Anterior cingulate cortex (tissue), 58 donors: ENCODE measurements at places on chromosomes 16 and 17.

- no peak for DNase-seq
Measured at GRCh38 chr17:77466596-77467223, 325.9 kb downstream of the SEC14L1 start.

DNA sequence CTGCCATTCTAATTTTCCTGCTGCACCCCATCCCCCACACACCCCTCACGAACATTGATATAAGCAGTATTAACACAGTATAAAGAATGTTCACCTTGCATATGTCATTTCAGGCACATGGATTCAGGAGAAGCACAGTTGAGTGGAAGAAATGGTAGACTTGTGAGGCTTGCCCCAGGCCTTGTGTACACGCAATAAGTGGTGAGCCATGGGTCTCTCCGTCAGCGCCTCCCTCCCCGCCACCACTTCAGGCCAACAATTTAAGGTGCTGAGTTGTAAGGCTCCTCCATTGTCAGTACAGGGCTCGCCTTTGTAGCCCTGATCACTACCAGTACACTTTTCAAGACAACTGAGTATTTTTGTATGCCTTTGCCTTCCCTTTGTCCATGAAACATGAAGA lies 12.2 kb upstream of the CLEC18C start:
- no peak for DNase-seq

- DNase-seq: no peak
Measured at GRCh38 chr17:37541880-37542660, 52.4 kb downstream of the DUSP14 start.

- no peak for DNase-seq
Measured at GRCh38 chr17:27945333-27945616, 52.1 kb upstream of the LYRM9 start.

- no peak for DNase-seq
Measured at GRCh38 chr17:65254166-65254565, 117.0 kb downstream of the RGS9 start.

GRCh38 chr16:69610356-69610755 lies 44.6 kb downstream of the NFAT5 start:
- no peak for DNase-seq

DNA sequence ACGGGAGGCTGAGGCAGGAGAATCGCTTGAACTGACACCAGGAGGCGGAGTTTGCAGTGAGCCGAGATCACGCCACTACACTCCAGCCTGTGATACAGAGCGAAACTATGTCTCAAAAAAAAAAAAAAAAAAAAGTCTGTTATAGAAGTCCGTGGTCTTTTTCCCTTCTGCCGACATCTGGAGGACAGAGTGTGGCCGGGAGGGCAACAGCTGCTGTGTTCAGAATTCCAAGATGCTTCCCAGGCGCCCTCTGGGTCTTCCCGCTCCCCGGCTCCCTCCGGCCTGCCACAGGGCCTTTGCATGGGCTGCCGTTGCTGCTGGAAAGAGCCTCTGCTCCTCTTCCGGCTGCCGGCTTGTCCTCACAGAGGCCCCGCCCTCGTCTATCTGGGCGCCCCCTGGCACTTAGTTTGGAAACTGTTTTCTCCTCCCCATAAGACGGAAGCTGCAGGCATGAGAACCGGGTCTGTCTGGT lies 2.4 kb upstream of the CACNA1H start:
- DNase-seq: no peak

DNA sequence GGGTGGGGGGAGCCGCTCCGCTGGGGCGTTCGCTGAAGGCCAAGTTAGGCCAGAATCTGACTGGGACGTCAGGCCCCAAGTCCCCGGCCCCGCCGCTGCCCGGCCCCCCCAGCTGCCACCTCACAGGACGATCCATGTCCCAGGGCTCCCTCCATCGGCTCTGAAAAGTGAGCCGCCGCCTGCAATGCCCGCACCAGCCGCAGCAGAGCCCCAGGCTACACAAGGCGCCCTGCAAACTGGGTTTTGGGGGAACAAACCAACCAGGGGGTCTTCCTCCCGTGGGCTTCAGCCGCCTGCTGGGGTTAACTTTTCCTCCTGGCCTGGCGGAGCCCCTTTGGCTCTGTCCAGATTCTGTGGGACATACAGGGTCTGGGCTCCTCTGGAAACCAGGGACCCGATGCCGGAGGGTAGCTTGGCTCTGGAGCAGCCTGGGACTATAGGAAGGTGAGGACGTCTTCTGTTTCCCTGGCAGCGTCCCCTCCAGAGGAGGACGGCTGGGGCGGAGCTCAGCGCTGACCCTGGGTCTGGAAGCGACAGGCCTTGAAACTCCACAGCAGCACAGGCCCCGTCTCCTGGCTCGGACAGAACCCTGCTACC lies 835 bp downstream of the NME4 start:
- DNase-seq: peak; percentile 62

DNA sequence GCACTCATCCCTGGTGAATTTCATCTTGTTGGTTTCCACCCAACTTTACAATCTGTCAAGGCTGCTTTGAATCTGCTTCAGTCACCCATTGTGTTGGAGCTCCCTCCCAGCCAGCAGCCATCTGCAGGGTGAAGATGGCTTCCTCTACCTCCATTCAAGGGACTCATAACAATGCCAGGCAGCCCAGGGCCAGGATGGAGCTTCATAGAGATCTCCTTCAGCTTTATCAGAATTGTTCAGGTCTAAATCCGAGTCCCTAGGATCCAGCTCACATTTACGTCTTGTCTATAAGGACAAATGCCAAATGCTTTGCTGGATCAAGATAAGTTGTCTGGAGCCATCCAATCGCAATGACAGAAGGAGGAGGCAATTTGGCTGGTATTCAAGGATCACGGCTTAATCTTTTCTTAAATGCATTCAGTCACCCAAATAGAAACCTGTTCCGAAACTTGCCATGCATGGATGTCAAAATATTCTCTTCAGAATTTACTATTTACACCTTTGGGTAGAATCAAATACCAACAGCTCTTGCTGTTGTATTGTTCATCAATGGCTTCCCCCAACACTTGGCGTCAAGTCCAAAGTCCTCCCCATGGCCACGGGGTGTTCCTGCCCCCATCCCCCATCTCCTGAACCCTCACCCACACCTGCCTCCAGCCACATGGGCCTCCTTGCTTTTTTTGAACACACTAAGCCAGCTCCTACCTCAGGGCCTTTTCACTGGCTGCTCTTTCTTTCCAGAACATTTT lies 3.8 kb upstream of the FAM171A2 start:
- DNase-seq: peak; percentile 74

- DNase-seq: peak; percentile 24
Measured at GRCh38 chr17:6753006-6753445, 2.8 kb upstream of the XAF1 start.

DNA sequence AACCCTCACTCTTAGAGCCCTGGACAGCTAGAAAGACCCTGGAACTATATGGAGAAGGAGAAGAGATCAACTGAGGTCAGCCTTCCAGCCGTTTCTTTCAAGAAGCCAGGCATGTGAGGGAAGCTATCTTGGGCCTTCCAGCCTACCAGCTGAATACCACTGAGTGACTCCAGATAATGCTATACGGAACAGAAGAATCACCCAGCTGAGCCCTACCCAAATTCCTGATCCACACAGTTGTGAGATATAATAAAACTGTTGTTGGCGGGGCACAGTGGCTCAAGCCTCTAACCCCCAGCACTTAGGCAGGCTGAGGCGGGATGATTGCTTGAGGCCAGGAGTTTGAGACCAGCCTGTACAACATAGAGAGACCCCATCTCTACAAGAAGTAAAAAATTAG lies 26.2 kb upstream of the MYH10 start:
- no peak for DNase-seq

DNA sequence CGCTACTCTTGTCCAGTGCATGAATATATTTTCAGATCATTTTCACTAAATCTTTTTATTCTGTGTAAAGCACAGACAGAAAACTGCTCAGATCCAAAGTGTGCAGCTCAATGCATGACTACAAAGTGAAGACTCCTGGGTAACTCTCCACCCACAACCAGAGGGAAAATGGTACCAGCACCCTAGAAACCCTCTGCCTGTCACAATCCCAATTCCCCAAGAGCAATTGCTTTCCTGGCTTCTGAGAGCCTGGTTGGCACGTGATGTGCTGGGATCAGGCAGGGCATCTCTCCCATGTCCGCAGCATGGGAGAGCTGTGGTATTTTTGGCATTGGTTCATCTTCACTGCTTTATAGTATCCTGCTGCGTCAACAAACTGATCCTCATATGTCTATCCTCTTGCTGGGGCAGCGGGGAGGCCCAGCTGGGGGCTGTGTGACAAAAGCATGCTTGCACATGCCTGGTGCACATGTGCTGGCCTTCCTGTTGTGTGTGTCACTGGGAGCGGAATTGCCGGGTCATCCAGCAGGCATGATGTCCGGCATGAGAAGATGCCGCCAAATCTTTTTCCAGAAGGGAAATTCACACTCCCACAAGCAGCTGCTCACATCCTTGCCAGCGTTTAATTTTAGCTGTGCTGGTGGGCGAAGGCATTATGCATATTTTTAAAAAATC lies 278.9 kb upstream of the FOXF1 start:
- DNase-seq: peak; percentile 36

GRCh38 chr17:2375406-2375805 lies 25.5 kb downstream of the MNT start:
- no peak for DNase-seq

GRCh38 chr17:63082273-63082861 lies 116.3 kb downstream of the TANC2 start:
- no peak for DNase-seq

DNA sequence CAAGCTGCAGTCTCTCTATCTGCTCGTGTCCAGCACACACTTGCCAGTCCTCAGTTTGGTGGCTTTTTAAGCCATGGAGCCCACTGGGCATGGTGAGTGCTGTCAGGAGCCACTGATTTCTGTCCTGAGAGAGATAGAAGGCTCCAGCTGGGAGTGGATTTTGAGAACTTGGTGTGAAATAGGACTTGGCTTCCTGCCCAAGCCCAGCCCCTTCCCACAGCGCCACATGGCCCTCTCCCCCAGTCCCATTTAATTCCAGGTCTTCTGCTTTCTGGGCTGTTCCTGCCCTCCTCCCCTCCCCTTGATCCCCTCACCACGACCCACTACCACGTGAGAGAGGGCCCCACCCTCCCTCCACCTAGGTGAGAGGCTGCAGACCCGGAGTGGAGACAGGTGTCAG lies 14.4 kb upstream of the ABCC3 start:
- no peak for DNase-seq

- DNase-seq: no peak
Measured at GRCh38 chr17:2697611-2698162, 13.9 kb downstream of the CLUH start.

GRCh38 chr16:27281243-27281642 lies 12.7 kb upstream of the NSMCE1 start:
- DNase-seq: no peak

DNA sequence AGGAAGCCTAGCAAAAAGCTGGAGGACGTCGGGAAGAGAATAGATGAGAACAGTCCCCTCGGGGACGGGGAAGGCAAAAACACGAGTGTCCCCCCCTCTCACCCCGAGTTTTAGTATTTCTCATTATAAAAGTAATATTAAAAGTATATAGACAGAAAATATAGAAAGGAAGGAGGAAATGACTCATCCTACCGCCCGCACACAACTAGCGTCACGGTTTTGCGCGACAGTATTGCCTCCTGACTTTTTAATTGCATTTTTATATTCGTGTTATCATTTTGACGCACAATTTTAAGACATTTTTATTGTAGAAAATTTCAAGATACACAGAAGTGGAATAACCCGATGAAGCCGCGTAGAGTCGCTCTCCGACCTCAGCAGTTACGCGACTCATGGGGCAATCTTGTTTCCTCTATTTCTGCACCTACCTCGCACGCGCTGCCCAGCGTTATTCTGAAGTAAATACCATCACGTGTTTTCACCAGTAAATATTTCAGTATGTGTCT lies 652 bp upstream of the SLC25A19 start:
- DNase-seq: no peak

DNA sequence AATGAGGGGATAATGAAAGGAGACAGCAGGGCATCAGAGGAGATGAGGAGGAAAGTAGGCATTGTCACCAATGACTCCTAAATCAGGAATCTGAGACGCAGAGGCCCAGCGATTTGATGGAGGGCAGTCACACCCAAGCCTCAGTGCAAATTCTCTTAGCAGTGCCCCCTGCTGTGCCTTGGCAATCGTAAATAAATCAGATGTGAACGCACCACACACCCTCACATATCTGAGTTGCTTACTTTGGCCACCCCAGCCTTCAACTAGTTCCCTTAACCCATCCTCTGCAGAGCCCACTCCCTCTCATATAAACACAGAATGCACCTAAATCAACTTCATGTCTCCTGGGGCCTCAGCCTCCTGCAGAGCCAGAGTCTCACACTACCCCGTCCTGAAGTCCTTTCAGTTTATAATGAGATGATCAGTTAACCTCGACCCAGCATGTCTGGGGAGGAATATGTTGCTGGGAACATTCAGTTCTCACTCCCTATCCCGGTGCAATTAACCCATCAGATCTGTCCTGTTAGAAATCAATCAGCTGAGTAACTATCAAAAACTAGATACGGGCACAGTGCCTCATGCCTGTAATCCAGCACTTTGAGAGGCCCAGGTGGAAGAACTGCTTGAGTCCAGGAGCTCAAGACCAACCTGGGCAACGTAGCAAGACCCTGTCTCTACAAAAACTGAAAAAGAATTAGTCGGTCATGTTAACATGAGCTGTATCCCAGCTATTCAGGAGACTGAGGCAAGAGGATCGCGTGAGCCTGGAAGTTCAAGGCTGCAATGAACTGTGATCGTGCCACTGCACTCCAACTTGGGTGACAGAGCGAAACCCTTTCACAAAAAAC lies 78.4 kb downstream of the SLC39A11 start:
- no peak for DNase-seq

DNA sequence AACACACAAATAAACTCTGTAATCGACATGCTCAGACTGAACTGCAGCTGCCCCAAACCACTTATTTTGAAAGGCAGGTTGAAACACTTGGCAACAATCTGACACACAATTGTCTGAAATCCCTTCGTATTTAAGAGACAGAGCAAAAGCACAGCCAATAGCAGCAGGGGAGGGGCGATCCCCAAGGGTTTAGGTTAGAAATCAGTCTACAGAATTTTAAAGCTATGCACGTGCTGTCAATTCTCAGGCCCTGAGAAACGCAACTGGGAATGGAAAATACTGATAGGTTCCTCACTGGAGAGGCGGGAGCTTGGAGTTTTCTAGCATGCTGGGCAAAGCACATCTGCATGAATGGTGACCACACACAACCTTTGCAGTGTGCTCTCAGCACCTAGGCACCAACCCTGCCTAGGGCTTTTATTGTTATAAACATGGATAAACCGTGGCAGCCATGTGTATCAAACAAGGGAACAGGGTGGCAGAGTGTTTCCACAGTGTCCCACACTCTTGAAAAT lies 168.0 kb downstream of the AATF start:
- no peak for DNase-seq

DNA sequence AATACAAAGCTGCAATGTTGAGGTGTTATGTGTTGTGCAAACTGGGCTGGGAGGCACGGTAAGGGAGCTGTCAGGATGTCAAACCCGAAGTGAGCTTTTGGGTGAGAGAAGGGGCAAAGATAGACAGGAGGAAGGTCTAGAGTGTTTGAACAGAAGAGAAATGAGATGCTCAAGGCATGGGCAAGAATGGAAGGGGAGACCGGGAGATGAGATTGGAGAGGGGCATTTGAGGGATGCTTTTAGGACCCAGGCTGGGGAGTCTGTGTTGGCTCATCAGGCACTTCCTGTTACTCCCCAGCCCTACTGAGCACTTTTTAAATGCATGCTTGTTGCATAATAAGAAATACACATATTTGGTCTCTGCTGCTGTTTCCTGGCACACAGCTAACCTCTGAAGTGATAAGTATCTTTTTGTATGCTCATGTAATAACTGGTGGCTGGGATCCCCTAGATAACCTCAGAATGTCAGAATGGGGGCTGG lies 13.7 kb downstream of the UNC45B start:
- DNase-seq: no peak

- DNase-seq: peak; percentile 31
Measured at GRCh38 chr17:75404731-75405364, 630 bp downstream of the GRB2 start.
